ENCODE measurements at places on chromosomes 4 and X. TPM values are rescaled to one million over a fixed set of nuclear protein-coding genes. Genes with fewer than 3 reads are reported as not detected.

Gene ITGB1BP2
- total RNA-seq, result 1.0 TPM

Gene CXCL10
- not detected for total RNA-seq

Gene CT45A2
- total RNA-seq, result not detected

Gene OTUD6A
- total RNA-seq, result not detected

Gene HTT-AS
- not detected for total RNA-seq

Gene GLRA3
- total RNA-seq, result 54.7 TPM

Gene TMPRSS11F
- not detected for total RNA-seq

Gene PAGE1
- not detected for total RNA-seq

Gene RBM46
- total RNA-seq, result not detected

Gene NOX1
- total RNA-seq, result not detected

Gene LYAR
- 15.1 TPM for total RNA-seq

DNA sequence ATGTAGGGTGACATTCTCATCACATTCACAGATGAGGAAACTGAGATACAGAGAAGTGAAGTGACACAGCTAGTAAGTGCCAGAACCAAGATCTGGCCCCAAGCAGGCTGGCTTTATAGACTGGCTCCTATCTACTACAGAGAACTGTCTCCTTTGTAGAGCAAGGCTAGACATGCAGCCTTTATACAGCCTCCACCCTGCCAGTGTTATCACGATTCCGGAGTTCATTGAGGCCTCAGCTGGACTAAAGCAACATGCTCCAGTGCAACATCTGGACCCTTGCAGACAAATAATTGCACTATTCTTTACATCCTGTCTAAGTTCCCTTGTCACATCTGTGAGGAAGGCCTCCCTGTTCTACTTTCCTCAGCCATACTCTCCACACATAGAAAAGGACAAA lies 58.0 kb upstream of the XIAP start:
- no peak for DNase-seq

DNA sequence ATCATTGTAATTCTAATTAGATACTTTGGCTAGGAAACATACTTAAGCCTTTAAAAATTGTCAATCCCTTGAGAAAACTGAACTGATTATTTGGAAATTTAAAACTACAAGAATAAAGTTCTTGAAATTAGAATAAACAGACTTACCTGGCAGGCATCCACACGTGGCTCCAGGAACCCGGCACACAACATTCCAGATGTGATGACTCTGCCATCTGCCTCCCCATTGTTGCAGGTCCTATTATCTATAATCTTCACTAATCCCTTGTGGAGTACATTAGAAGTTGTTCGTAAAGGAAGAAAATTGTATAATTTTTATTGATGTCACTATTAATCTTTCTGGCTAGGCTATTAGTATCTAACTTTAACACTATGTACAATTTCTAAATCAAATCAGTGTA lies 16.2 kb upstream of the GNRHR start:
- no peak for DNase-seq

- no peak for DNase-seq
These were observed 115.8 kb downstream of the AFF1 start for GRCh38 chr4:87050596-87050995.

DNA sequence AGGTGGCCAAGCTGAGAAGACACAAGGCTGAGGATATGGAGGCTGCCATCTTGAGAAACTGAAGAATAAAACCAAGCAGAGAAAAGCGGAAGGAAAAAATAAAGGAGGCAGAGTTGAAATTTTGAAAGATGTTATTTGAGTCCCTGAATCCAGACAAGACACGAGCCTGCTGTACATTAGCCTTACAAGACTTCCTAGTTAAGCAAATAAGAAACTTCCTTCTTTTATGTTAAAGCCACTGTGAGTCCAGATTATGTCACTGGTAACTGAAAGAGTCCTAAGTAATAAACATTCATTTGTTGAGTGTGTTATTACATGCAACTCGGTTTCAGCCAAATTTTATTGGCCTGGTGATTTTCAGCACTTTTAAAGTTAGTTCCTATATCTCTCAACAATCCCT lies 30.4 kb downstream of the DRD5 start:
- no peak for DNase-seq

DNA sequence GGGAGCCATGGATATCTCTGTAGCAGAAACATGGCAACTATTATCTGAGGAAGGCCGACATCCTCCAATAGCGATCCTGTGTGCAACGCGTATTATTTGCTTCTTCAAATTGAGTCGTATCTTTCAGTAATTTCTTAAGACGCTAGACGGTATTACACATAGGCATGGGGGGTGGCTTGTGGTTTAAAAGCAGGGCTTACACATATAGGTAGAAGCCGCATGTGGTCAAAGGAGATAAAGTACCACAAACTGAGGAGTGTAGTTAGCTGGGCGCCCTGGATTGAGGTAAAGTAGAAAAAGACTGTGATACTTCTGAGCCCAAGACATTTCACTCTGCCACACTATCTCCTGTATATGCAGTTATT lies 94.6 kb downstream of the SORBS2 start:
- no peak for DNase-seq

DNA sequence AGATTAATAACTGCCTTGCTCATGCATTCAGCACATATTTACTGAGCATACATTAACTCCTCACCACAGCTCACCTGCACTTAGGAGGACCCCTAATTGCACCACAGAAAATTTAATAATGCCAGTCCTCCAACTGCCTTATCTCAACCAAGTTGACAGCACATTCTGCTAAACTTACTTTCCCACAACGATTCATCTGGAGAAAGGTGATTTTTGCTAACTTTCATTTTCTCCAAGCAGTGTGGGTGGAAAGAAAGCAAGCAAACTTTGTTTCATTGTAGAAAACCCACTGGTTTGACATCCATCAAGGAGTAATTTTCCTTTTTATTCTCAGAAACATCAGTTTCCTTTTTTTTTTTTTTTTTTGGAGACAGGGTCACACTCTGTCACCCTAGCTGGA lies 49.1 kb downstream of the RASGEF1B start:
- DNase-seq, result no peak

GRCh38 chr4:61246034-61246433 lies 45.9 kb downstream of the ADGRL3 start:
- no peak for DNase-seq

DNA sequence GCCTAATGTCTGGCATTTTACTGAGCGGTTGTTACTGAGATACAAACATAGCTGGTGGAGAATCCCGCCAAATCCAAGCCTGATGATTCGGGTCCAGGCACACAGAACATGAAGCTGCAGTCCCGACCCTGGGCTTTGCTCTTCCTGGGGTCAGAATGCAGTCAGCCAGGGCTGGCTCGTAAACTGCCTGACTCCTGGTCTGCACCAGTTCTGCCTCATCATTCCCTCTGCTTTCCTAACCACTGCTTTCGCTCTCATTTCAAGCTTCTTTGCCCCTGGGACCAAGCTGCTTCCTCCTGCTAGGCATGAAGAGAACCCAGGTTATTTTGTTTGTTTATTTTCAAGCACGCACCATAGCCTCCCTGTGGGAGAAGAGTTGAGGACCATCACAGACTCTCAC lies 39.3 kb downstream of the GATB start:
- no peak for DNase-seq

DNA sequence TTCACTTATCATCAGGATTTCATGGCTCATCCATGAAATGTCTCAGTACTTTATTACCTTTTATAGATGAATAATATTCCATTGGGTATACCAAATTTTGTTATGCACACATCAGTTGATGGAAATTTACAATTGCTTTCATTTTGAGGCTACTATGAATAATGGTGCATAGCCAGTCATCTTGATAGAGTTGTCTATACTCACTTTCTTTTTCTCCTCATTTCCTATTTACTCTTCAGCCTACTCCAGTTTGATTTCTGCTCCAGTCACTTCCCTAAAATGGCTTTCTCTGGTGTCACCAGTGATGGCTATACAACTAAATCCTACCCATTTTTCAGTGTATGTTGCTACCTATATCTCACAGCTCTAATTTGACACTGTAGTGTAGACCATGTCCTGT lies 743.5 kb upstream of the MAGEB2 start:
- no peak for DNase-seq

All from breast epithelium (tissue), 4 donors.